ENCODE measurements at places on chromosomes 13 and 19. TPM values are rescaled to one million over a fixed set of nuclear protein-coding genes. Genes with fewer than 3 reads are reported as not detected.

Gene CNFN
- total RNA-seq, result 39.9 TPM

Gene EXOSC5
- total RNA-seq, result 83.1 TPM

Gene SCEL
- 0.88 TPM for total RNA-seq

Gene RAB3A
- total RNA-seq, result 0.93 TPM

Gene TNFSF13B
- total RNA-seq, result 0.06 TPM

Gene CEACAM4
- total RNA-seq, result not detected

Gene CACNG6
- total RNA-seq, result 11.4 TPM

Gene KLK10
- 0.31 TPM for total RNA-seq

Gene RHPN2
- total RNA-seq, result 39.3 TPM

Gene ESD
- total RNA-seq, result 91.6 TPM

Gene CPB2
- 0.11 TPM for total RNA-seq

Gene POU4F1
- 0.88 TPM for total RNA-seq

Gene PSG4
- total RNA-seq, result 0.71 TPM

Gene FUT3
- total RNA-seq, result not detected

Gene MYO1F
- total RNA-seq, result 0.39 TPM

Gene OR10H1
- not detected for total RNA-seq

Gene MISP3
- total RNA-seq, result 3.6 TPM

Gene EDNRB
- total RNA-seq, result not detected

Gene HPN
- total RNA-seq, result 0.03 TPM

Gene NLRP11
- not detected for total RNA-seq

Gene NKPD1
- total RNA-seq, result 0.56 TPM

Gene NAA16
- 8.6 TPM for total RNA-seq

Gene IGSF23
- 0.19 TPM for total RNA-seq

Gene ZNF559
- 4.8 TPM for total RNA-seq

Gene KISS1R
- total RNA-seq, result 0.43 TPM

Gene ZNF682
- total RNA-seq, result not detected

Gene TICAM1
- 10.6 TPM for total RNA-seq

Gene CCL25
- not detected for total RNA-seq

Gene KLK14
- total RNA-seq, result 0.41 TPM

Gene FGF9
- not detected for total RNA-seq

Gene TMPRSS9
- total RNA-seq, result not detected

Gene HIPK4
- 0.16 TPM for total RNA-seq

Gene ZNF888
- not detected for total RNA-seq

Gene SYNE4
- total RNA-seq, result 0.15 TPM

Gene PGLYRP1
- total RNA-seq, result not detected

Gene PINLYP
- total RNA-seq, result not detected

Gene NCAN
- 0.06 TPM for total RNA-seq

Gene PRR12
- 44.1 TPM for total RNA-seq

Gene LRP3
- total RNA-seq, result 52.9 TPM

Gene CAPN12
- 6.5 TPM for total RNA-seq

Gene ZNF540
- 0.05 TPM for total RNA-seq

Gene CEACAM20
- total RNA-seq, result 0.06 TPM

Gene ZNF223
- total RNA-seq, result 2.7 TPM

Gene ALOX5AP
- 11.9 TPM for total RNA-seq

Gene OR7D2
- not detected for total RNA-seq

Gene ZNF100
- total RNA-seq, result not detected

Gene MAG
- not detected for total RNA-seq

Gene ARRDC5
- total RNA-seq, result not detected

Gene FLT3
- not detected for total RNA-seq

Gene CEACAM16
- total RNA-seq, result 0.11 TPM

Gene EBI3
- total RNA-seq, result 5.0 TPM

Gene KLK12
- total RNA-seq, result not detected

Gene LRRC25
- total RNA-seq, result not detected

Gene LILRA6
- total RNA-seq, result not detected

Gene LILRB2
- total RNA-seq, result 0.06 TPM

Gene NAPSA
- 0.99 TPM for total RNA-seq

Gene QPCTL
- 8.4 TPM for total RNA-seq

All from A549 treated with dexamethasone at 1 μM for 4 hours (cell line).